Smooth muscle cell of trachea (primary cell): ENCODE measurements at places on chromosomes 2 and 18. TPM values are rescaled to one million over a fixed set of nuclear protein-coding genes. Genes with fewer than 3 reads are reported as not detected.

IL1RN gene
- 0.17 and 1.2 TPM in 2 replicates for total RNA-seq

MDH1B gene
- 0.99 and 1.2 TPM in 2 replicates for total RNA-seq

CD207 gene
- total RNA-seq, result not detected in 2 replicates

SERPINB13 gene
- total RNA-seq, result not detected in 2 replicates

PIGN gene
- total RNA-seq, result 41.8 and 58.9 TPM in 2 replicates

HNMT gene
- total RNA-seq, result 20.8 and 45.4 TPM in 2 replicates

SCN9A gene
- 20.5 and 40.9 TPM in 2 replicates for total RNA-seq

NT5C1B gene
- not detected in 2 replicates for total RNA-seq

ZNF532 gene
- total RNA-seq, result 51.4 and 60.4 TPM in 2 replicates

RGPD3 gene
- total RNA-seq, result 0.29 and 0.33 TPM in 2 replicates

EFR3B gene
- total RNA-seq, result 0.73 and 0.83 TPM in 2 replicates

DSG3 gene
- total RNA-seq, result under 0.01 TPM in 2 replicates

DARS1 gene
- total RNA-seq, result 93.5 and 122 TPM in 2 replicates

TUBB8B gene
- not detected in 2 replicates for total RNA-seq

SULT1C4 gene
- total RNA-seq, result under 0.01 TPM in 1 of 2 replicates, not detected in the other

PLCD4 gene
- total RNA-seq, result 9.1 and 11.8 TPM in 2 replicates

SKOR2 gene
- total RNA-seq, result not detected in 2 replicates

MITD1 gene
- total RNA-seq, result 19.4 and 35.6 TPM in 2 replicates

AQP12A gene
- not detected in 2 replicates for total RNA-seq

GPR148 gene
- not detected in 2 replicates for total RNA-seq

RESP18 gene
- not detected in 2 replicates for total RNA-seq

TLX2 gene
- total RNA-seq, result 0.58 and 0.83 TPM in 2 replicates

EN1 gene
- not detected in 2 replicates for total RNA-seq

INHA gene
- 0.29 and 0.33 TPM in 2 replicates for total RNA-seq

LTBP1 gene
- total RNA-seq, result 492 and 645 TPM in 2 replicates

ITPRIPL1 gene
- total RNA-seq, result 2.9 and 5.8 TPM in 2 replicates

ARHGAP28 gene
- total RNA-seq, result 13.4 and 21.5 TPM in 2 replicates

NYAP2 gene
- not detected in 2 replicates for total RNA-seq

ANKRD30B gene
- total RNA-seq, result 0.15 and 0.50 TPM in 2 replicates

GAREM2 gene
- 1.3 TPM in 2 replicates for total RNA-seq

AQP12B gene
- 0.17 TPM in 1 of 2 replicates, not detected in the other for total RNA-seq

COL3A1 gene
- 2,358 and 3,379 TPM in 2 replicates for total RNA-seq

CLHC1 gene
- total RNA-seq, result 8.9 and 13.5 TPM in 2 replicates

DOK1 gene
- 27.3 and 50.4 TPM in 2 replicates for total RNA-seq

C1QL2 gene
- total RNA-seq, result not detected in 2 replicates

NEU4 gene
- total RNA-seq, result under 0.01 TPM in 1 of 2 replicates, not detected in the other

PSMD14 gene
- 50.3 and 119 TPM in 2 replicates for total RNA-seq

FKBP7 gene
- total RNA-seq, result 49.8 and 49.9 TPM in 2 replicates
